ENCODE measurements at places on chromosomes 4 and X.

DNA sequence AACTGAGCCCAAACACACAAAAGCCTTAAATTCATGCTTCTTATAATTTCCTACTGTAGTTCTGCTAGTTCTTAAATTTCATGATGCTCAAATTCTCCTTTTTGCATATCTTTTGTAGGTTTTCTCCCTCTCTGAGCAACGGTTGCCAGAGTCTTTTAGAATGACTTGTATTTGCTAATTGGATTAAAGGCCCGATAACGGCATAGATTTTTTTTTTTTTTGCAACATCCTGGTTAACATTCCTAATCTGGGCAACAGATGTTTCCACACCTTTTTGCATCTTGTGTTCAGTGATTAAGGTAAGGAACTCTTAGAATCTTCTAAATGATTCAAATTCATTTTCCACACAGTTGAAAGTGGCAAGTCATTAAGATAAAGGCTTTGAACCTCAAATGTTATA lies 66.3 kb upstream of the ADGRG2 start:
- DNase-seq: no peak
- no peaks in the 10 kb centered on the region for H3K4me1 ChIP-seq
- H3K27me3 ChIP-seq: no peaks in the 10 kb centered on the region
- no peak overlapping the region for H3K4me3 ChIP-seq

DNA sequence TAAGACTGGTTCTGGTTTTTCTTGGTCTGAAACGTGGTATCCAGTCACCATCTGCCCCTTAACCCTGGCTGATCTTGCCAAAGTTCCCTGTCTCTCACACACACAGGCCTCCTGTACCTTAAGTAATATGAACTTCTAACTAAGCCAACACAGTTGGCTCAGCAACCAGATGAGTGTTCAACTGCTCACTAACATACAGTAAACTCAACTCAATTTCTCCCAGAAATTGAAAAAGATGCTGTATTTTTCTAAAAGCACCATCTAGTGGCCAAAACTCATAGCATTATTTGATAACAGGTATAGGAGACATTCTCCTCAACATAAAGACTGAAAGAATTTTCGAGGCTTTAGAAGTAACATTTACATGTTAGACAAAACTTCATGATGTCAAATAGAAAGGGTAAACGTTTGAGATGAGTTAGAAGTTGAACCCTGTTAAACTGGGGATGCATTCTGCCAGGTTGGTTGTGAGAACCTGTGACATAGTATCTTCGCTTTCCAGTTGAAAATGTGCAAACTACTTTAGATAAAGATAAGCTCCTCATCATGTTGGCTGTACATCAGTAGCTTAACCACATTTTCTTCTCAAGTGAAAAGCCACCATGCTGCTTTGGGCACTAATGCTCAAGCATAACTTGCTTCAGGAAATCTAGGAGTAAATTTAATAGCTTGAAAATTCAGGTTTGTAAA lies 31.2 kb downstream of the CCNI start:
- no peak overlapping the region for H3K27ac ChIP-seq
- H3K27me3 ChIP-seq: no peaks in the 10 kb centered on the region
- H3K4me3 ChIP-seq: no peak overlapping the region

DNA sequence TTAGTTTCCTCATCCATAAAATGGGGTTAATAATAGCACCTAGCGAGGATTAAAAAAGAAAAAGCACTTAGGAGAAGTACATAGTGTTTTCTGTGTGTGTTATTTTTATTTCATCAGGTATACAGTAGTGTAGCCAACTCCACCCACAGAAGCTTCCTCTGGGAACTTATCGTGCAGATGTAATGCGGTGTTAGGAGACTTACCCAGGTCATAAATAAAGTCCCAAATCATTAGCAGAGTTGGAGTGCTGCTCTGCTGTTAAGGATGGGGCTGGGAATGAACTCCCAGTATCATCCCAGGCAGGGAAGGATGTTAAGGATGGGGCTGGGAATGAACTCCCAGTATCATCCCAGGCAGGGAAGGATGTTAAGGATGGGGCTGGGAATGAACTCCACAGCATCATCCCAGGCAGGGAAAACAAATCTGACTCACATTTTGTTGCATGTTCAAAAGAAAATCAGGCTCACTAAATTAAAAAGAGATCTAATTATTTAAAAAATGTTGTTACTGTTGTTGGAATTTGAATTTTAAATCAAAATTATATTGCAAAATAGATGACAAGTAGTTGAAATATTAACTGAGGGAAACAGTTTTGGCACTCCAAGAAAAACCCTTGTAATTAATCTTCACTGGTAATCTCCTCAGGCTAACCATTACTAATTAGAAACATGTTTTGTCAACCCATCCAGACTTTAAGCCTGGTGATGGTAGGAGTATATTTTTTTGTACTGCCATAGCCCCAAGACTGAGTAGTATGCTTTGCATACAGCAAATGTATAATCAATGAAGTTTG lies 10.2 kb upstream of the SFRP2 start:
- H3K4me1 ChIP-seq: peaks cover 8% of the 10 kb centered on the region
- no peak for DNase-seq
- H3K27ac ChIP-seq: no peak overlapping the region

DNA sequence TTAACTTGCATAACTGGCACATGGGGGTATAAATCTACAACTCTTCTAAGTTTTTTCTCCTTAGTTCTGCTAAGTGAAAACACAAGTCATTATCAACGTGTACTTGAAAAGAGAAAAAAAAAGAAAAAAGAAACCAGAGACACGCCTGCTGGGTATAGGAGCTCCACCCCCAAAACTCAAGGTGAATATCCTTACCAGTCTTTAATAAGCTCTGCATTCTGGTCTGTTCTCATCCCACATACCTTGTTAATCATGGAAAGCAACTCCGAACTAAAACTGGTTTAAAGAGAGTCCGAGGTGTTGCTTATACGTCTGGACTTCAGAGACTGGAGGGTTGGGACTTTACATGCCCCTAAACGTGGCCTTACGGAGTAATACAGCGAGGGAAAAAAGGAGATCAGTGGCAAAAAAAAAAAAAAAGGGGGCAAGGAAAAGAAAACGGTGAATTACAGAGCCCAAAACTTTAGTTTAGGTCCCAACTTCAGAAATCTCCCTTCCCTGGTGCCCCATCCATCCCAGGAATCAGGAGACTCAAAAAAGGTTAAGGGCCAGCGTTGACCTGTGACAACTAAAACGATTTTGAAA lies 1.0 kb downstream of the PGRMC2 start:
- H3K27me3 ChIP-seq: no peaks in the 10 kb centered on the region
- peak; percentile 53 for DNase-seq
- H3K27ac ChIP-seq: peak overlapping the region; percentile 89

GRCh38 chr4:159185591-159186023 lies 82.7 kb downstream of the RAPGEF2 start:
- H3K36me3 ChIP-seq: no peaks in the 10 kb centered on the region
- DNase-seq: no peak
- no peak overlapping the region for H3K4me3 ChIP-seq
- no peaks in the 10 kb centered on the region for H3K27me3 ChIP-seq

GRCh38 chrX:43479070-43479469 lies 177.0 kb upstream of the MAOA start:
- no peak for DNase-seq
- no peak overlapping the region for H3K27ac ChIP-seq
- H3K36me3 ChIP-seq: no peaks in the 10 kb centered on the region
- H3K4me1 ChIP-seq: no peaks in the 10 kb centered on the region

DNA sequence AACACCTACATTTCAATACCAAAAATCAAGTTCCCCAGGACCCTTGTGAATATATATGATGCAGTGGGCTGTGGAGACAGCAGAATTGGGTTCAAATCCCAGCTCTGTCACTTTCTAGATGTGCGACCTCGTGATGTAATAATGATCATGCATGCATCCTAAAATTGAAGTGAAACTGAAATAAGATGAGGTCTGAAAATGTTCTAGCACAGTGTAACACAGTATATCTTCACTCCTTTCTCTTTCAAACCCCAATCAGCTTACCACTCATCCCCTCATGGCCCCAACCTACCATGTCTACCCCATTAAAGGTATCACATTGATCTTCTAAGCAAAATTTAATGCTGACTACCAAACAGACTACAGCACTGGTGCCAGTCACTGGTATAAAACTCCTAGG lies 69.9 kb upstream of the BRS3 start:
- H3K4me1 ChIP-seq: no peaks in the 10 kb centered on the region
- H3K27me3 ChIP-seq: no peaks in the 10 kb centered on the region
- no peak for DNase-seq
- H3K36me3 ChIP-seq: no peaks in the 10 kb centered on the region

- H3K4me1 ChIP-seq: peaks cover 13% of the 10 kb centered on the region
- no peaks in the 10 kb centered on the region for H3K36me3 ChIP-seq
- H3K27me3 ChIP-seq: no peaks in the 10 kb centered on the region
- H3K27ac ChIP-seq: peak overlapping the region; percentile 62
- H3K4me3 ChIP-seq: no peak overlapping the region
Observed at GRCh38 chr4:153143527-153144348, 60.5 kb upstream of the TRIM2 start.

GRCh38 chr4:143441109-143441508 lies 72.4 kb upstream of the SMARCA5 start:
- no peak for DNase-seq
- H3K4me1 ChIP-seq: no peaks in the 10 kb centered on the region
- H3K36me3 ChIP-seq: no peaks in the 10 kb centered on the region
- H3K4me3 ChIP-seq: no peak overlapping the region
- H3K27ac ChIP-seq: no peak overlapping the region
